ENCODE measurements at places on chromosomes 5 and 9.

- no peak for DNase-seq
Measured at GRCh38 chr9:13431222-13431536, 151.7 kb upstream of the MPDZ start.

DNA sequence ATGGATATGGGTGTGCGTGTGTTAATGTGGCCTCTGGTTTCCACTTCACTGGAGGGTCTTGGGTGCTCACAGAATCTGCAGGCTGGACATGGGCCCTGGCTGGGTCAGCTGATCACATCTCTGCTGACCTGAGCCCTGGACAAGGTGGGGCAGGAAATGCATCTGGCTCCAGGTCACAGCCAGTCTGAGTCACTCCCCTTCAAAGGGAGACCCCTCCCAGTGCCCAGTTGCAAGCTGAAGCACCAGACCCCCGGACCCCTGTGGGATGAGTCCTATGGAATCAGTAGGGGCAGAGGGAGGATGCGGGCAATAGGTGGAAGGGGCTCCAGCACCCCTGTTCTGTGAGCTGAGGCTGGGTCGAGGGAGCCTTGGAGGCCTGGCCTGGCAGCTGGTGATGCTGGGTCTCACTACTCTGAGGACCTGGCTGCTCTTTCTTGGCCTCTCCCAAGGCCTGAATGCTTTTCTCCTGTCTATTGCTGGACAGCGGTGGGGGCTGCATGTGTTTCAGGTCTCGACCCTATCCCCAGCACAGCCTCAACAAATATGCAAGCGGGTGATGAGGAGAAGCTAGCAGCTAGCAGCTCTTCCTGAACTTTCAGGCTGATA is 54.5 kb downstream of the PHF2 start:
- DNase-seq, result no peak

GRCh38 chr5:94691949-94692348 is 73.5 kb downstream of the SLF1 start:
- DNase-seq, result peak; percentile 74

DNA sequence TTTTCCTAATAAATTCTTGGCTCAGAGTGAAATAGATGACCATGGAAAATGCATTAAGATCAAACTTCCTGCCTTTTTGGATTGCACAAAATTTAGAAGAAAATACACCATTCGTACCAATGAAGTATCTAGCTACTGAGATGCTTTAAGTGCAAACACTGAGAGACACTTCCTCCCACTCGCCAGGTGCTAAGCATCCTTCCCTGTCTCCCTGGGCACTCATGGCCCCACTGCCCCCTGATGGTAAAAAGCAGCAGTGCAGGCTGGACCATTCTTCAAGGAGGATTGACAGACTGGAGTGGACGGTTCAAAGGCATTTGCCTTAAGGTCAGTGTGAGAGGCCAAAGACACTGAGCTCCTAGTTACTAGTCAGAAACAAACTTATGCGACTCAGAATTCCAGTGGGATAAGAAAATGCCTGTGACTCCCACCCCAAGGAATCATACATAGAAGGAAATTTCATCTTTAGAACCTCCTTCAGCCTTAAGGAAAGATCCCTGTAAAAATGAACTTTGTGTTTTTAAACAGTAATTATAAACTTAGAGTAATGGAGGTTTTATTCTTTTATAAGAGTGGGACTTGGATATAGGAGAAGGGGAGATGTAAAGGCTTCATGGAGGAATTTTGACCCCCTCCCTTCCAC is 86.0 kb upstream of the SLC30A5 start:
- peak; percentile 24 for DNase-seq

GRCh38 chr9:75864266-75864665 is 26.2 kb upstream of the PCSK5 start:
- DNase-seq, result no peak

DNA sequence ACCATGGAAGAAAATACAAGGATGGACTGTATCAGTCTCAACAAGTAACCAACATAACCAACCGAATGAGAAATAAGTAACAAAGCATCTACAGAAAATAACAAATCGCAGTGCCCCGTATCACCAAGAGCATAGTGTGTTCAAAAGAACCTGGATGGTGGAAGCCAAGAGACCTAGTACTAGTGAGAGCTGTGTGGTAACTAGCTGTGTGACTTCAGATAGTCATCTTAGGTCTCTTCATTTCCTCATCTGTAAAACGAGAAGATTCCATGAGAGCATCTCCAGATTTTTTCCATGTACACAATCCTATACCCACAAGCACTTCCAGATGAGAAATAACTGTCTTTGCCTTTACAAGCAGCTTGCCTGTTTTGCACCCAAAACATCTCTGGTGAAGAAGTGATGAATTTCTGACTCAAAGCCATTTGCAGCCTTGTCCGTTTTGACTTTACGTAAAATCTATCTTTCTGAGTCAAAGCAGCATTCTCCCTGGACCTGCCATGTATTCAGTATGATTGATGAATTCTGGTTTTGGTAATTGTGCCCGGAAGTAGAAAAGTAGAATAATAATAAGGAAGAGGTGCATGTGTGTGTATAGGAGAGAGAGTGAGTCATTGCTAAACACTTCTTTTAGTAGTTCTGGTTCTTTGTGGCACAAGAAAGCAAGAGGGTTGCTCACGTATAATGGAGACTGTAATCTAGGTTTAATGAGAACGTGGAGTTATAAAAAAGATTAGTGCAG is 41.0 kb downstream of the AOPEP start:
- peak; percentile 93 for DNase-seq

- peak; percentile 23 for DNase-seq
Measured at GRCh38 chr5:37005946-37006540, 129.5 kb downstream of the NIPBL start.

DNA sequence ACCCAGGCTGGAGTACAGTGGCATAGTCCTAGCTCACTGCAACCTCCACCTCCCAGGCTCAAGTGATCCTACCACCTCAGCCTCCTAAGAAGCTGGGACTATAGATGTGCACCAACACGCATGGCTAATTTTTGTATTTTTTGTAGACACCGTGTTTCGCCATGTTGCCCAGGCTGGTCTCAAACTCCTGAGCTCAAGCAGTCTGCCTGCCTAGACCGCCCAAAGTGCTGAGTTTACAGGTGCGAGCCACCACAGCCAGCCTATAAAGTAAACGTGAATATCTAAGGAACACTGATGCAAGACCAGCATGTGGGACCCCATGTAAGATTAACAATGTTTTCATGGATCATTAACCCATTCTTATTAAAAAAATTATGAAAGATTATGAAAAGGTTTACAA is 15.9 kb downstream of the ANXA2R start:
- no peak for DNase-seq
